CD4-positive, alpha-beta T cell treated with Interleukin-4 for 4 hours (primary cell): ENCODE measurements at places on chromosomes 11 and 22.

DNA sequence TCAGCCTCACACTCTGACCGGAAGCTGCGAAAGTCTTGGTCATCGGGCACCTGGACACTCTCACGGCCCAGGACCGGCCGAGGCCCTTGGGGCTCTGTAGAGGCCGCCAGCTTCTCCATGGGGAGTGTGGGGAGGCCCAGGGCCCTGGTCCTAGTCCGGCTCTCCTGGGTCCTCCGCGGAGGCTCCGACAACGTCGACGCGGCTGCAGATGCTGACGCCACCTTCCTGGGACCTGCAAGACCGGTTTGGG lies 12.9 kb downstream of the STARD10 start:
- DNase-seq, result no peak

- no peak for DNase-seq
Measured at GRCh38 chr11:5137014-5137413, 1.1 kb downstream of the OR52A5 start.

- DNase-seq, result no peak
Measured at GRCh38 chr11:2694995-2695939, 4.5 kb downstream of the KCNQ1OT1 start.

- no peak for DNase-seq
Measured at GRCh38 chr11:108967571-108967970, 302.7 kb downstream of the DDX10 start.

DNA sequence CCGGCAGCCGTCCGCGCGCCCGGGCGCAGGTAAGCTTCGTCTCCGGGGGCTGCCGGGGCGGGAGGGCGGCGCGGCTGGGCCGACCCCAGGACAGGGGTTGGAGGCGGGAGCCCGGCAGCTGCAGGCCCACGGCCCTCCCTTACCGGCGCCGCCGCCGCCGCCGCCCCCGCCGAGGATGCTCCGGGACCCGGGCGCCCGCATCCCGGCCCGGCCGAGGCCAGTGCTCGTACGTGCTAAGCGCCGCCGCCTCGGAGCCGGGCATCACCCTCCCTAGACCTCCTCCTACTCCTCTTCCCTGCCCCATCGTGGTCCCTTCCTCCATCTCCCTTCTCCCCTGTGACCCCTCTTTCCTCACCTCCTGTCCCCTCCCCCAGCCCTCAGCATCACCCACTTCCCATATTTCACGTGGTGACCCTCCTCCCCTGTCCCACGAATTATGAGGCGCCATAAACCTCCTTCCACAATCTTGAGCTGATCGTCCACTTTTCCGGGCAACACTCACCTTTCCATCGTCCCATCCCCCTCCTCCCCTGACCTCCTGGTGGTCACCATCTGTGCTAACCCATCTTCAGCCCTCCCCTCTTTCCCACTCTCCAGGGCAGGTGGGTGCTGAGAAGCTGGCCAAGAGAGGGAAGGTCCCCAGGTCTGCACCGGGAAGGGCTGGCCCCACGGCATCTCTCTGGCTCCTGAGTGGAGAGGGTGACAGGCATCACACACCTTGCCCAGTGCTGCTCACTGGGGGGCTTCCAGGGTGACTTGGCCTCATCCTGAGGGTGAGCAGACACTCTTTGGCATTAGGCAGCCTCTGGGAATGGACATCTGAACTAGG lies 612 bp downstream of the ASPHD2 start:
- no peak for DNase-seq

- no peak for DNase-seq
Measured at GRCh38 chr11:17513853-17514252, 30.4 kb downstream of the USH1C start.

- no peak for DNase-seq
Measured at GRCh38 chr11:57378186-57378585, 2.8 kb downstream of the PRG3 start.

GRCh38 chr22:45131749-45132148 lies 32.0 kb upstream of the NUP50 start:
- DNase-seq, result no peak

DNA sequence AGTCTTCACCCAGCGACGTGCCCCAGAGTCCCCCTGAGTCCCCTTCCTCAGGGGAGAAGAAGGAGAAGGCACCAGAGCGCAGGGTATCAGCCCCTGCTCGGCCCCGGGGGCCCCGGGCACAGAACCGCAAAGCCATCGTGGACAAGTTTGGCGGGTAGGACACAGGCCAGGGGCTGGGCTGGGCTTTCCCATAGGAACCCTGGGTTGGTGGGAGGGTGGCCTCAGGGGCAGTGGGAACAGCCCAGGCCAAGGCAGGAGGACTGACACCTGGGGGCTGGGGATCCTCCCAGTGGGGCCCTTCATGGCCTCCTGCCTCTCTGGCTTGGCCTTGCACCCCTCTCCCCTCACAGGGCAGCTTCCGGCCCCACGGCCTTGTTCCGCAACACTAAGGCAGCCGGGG lies 8.5 kb downstream of the SMTNL1 start:
- no peak for DNase-seq

- DNase-seq, result no peak
Measured at GRCh38 chr11:65159012-65159411, 11.0 kb upstream of the SPDYC start.

GRCh38 chr11:102617466-102618008 lies 7.6 kb downstream of the MMP20 start:
- no peak for DNase-seq

DNA sequence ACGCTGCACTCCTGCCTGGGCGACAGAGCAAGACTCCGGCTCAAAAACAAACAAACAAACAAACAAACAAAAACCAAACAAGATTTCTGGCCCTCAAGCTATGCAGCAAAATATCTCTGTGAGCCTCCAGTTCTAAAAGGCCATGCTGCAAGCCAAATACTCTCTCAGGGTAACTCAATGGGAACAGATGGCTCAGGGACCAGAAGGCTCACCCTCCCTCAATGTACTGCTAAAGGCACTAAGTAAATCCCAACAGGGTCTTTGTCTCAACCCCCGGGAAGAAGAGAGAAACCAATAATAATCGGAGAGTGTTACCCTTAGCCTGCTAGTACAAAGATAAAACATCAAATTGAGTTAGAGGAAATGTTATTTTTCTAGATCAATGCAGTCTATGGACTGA lies 119.7 kb upstream of the ZC3H12C start:
- DNase-seq, result no peak

GRCh38 chr22:17717708-17718107 lies 56.6 kb downstream of the BID start:
- DNase-seq, result no peak

DNA sequence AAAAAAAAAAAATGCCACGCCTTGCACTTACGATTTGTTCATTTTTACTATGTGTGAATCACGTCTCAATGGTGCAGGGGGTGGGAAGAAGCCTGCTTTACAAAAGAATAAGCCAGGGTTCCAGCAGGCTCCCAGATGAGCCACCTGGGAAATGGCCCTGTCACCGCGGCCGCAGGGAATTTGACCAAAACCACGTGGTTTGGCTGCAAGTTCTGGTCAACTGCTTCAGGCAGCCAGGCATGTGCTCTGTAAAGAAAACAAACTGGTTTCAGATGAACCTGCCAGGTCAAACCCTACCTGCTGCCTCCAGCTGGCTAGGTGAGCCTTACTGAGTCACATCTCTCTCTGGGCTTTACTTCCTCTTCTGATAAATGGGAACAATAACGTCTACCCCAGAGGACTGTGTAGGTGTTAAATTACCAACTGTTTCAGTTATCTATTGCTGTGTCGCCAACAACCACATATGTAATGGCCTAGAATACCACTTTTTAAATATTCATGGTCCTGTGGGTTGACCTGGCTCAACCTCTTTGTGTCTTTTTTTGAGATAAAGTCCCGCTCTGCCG lies 30.5 kb upstream of the GCAT start:
- no peak for DNase-seq

DNA sequence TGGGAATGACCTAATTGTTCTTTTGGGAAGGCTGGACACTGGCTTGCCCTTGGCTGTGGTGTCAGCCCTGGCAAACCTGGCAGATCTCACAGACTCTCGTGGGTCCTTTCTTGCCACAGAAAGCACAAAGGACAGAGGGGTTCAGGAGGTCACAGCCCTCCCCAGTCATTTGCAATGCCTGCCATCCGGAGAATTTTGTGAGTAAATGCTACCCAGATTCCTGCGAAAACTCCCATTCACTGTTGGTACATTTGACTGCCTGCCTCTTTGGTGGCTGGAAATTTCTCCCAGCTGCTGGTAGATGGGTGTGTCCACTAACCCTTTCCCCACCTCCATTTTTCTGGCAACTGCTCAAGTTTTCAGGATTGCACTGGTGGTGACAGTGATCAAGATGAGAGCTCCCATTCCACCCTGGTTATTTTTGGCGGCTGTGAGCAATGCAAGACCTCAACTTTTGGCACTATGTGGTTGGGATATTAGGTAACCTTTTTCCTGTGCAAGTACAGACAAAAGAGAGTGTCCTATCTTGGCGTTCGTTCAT lies 155.7 kb downstream of the NAV2 start:
- no peak for DNase-seq

DNA sequence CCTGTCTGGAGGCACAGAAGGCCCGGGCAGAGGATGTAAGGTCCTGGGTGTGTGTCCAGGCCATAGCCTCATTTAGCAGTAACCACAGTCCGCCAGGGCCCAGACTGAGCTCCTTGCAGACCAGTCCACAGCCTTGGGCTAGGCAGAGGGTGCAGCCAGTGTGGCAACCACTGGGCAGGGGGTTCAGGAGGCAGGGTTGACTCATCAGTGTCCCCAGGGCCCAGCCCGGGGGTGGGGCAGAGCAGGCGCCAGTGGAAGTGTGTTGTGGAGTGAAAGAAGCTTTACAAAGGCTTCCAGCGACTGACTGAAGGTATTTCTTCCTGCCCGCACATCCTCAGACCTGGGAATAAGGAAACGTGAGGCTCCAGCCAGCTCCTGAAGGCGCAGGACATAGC lies 27.7 kb upstream of the WNT11 start:
- DNase-seq, result no peak
